ENCODE measurements at places on chromosomes 7 and 10.

DNA sequence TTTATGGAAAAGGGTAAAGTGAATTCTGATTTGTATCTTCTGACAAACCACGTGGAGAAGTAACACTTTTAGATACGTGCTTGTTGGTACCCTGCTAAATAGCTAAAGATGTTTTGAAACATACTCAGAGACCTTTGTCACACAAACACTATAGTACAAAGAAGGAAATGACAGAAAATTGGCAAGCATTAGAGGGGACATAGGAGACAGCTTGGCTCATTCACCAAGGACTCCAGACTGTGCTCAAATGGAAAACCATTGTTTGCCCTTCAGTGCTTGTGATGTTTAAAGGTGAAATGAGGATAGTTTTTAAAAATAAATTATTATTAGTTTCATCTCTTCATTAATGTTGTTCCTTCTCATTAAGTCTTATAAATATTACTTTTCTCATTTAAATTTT, 34.0 kb upstream of the CD36 start:
- DNase-seq, result no peak

DNA sequence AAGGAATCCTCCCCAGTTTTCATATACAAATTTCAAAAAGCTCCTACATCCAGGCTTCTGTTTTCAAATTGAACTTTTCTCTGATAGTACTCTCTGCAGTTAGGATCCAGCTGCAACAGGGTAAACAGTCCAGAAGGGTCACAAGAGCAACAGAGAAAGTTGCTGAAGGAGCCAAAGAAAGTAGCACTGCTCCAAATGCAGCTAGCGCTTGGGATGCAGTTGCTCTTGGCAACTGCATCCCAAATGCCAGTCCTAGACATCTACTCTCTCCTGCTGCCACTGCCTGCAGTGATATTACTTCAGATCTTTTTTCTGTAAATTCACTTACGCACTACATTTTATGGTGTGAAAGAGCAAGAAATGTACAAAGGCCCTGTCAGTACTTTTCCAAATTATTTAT, 14.6 kb downstream of the GPR37 start:
- no peak for DNase-seq

- no peak for DNase-seq
Observed at GRCh38 chr7:109745677-109746410, 1176.2 kb downstream of the DNAJB9 start.

DNA sequence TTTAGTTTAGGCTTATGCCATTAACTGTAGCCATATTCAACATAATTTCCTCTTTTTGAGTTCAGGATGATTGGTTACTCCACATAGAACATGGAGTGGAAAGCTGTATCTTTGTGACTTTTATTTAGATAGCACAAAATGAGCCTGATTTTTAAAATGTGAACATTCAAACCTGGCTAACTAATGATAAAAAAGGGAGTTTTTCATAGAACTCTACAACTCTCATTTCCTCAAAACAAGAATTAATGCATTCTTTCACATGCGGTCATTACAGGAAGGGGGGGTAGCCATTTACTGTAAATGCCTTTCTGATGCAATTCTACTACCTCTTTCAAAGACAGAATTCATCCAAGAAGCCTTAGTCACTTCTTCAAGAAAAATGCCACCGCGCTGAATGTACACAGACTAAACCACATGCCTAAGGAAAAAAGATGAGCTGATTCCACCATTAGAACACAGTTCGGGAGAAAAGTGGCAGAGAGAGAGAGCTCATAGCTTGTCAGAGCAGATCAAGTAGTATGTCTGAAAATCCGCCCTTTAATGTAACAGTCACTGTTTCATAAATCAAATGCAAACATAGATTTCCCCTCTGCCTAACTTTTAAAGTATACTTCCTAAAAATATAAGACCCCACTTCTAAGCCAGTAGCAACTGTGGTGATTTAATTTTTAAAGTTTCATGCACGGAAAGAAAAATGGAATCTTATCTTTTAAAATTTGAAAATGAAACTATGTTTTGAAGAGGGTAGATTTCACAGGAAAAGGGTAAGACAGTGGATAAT, 226.4 kb upstream of the KLF14 start:
- DNase-seq, result no peak

- no peak for DNase-seq
Observed at GRCh38 chr10:61964949-61965702, 63.6 kb downstream of the ARID5B start.

GRCh38 chr10:97067716-97068391, 117.9 kb downstream of the SLIT1 start:
- DNase-seq, result no peak

DNA sequence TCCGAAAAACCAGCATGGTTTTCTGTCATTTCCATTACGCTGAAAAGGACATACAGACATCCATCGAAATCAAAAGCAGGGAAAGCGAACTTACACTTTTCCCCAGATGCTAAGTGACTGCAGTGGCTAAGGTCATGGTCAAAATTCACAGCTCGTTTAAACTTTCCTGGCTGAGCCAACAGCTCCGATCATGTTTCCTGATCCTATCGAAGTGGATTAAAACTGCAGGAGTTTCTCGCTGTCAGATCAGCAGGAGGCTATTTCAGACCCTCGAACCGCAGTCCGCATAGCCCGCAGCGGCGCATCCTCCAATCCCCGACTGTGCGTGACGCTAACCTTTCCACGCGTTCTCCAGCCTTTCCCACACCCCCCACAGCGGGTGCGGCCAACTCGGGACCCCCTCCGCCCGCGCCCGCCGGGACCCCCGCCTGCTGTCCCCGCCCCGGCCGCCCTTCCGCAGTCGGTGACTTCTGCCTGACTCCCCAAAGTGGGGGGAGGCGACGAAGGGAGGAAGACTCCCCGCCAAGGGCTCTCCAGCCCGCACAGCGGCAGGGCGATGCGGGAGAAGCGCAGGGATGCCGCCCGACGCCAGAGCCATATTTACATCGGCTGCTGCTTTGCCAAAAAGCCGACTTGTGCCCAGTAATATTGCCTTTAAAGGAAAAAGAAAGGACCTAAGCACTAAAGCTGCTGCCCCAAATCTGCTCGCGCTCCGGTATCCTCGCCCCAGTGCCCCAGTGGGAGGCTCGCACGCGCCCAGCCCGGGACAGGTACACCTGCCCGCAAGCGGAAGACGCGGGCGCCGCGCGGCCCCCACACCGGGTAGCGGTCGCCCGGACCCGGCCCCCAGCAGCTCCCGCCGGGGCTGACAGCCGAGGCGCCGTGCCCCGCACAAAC, 1.2 kb downstream of the PIP4K2A start:
- peak; percentile 22 for DNase-seq
